Type B pancreatic cell (in vitro differentiated cells): ENCODE measurements at places on chromosomes 6 and 20. TPM values are rescaled to one million over a fixed set of nuclear protein-coding genes. Genes with fewer than 3 reads are reported as not detected.

DNA sequence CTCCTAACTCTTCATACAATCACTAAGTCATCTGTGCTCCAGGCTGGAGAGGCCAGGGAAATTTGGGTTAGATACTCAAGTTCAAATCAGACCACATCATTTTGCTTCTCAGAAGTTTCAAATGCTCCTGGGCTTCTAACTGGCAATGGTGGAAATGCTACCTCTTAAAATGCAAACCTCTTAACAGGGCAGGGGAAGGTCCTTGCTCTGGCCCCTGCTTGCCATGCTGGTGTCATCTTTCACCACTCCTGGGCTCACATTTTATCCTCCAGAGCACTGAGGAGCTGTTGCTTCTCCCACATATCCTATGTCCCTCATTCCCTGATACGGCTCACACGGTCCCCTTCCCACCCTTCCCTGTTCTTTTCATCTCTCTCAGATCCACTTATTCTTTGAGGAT lies 41.8 kb upstream of the NT5E start:
- H3K4me3 ChIP-seq, result no peak overlapping the region
- H3K27ac ChIP-seq, result no peak overlapping the region
- no peaks in the 10 kb centered on the region for H3K36me3 ChIP-seq
- DNase-seq, result no peak
- H3K27me3 ChIP-seq, result peaks cover 10% of the 10 kb centered on the region

DNA sequence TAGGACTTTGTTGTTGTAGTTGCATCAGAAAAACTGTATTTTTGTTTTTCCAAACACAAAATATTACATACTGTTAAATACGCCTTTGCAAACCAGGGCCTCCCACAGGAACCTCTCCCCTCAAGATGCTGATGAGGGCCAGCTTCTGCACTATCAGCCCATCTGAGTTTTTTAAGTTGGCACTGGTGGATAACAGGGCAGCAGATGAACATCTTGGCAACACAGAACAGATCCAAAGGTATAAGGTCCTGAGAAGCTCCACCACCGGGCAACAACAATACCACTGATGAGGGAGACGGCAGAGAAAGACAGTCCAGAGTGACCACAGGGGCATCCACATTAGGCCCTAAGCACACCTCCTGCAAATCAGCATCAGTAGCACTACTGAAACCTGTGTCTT lies 177.7 kb downstream of the DLL1 start:
- peaks cover 10% of the 10 kb centered on the region for H3K27me3 ChIP-seq
- no peak for DNase-seq
- H3K36me3 ChIP-seq, result no peaks in the 10 kb centered on the region
- H3K4me1 ChIP-seq, result peaks cover 8% of the 10 kb centered on the region
- no peak overlapping the region for H3K27ac ChIP-seq
- no peak overlapping the region for H3K4me3 ChIP-seq

- peak overlapping the region; percentile 67 for H3K27ac ChIP-seq
- H3K36me3 ChIP-seq, result peaks cover 4% of the 10 kb centered on the region
Observed at GRCh38 chr20:14955399-14955798, 618.0 kb upstream of the FLRT3 start.

GRCh38 chr6:137175868-137176245 lies 2.4 kb upstream of the IL22RA2 start:
- no peak overlapping the region for H3K27ac ChIP-seq
- DNase-seq, result no peak
- H3K4me3 ChIP-seq, result no peak overlapping the region
- no peaks in the 10 kb centered on the region for H3K4me1 ChIP-seq

GRCh38 chr6:33208091-33208967 lies at the start of gene RING1:
TSS of gene RING1 (plus strand) at chr6:33208500. CDS start at chr6:33208823, 323 bp downstream.
- DNase-seq, result peak; percentile 87
- peaks cover 51% of the 10 kb centered on the region for H3K4me1 ChIP-seq
- H3K27me3 ChIP-seq, result peaks cover 9% of the 10 kb centered on the region
- peak within 1 kb of the TSS; percentile 100 for H3K4me3 ChIP-seq
- H3K36me3 ChIP-seq, result peaks cover 13% of the 10 kb centered on the region
- peak within 1 kb of the TSS; percentile 96 for H3K27ac ChIP-seq

The TREML2 gene
- total RNA-seq, result not detected in 2 replicates

The LY6G6C gene
- 2.5 and 16.2 TPM in 2 replicates for total RNA-seq

The C6orf62 gene
- 77.3 and 77.5 TPM in 2 replicates for total RNA-seq
